Activated T-helper 1 cell treated with Interleukin-2 at 50 U/mL for 16 hours (primary cell): ENCODE measurements at places on chromosomes 4 and X.

GRCh38 chrX:13419918-13420317, 100.1 kb upstream of the ATXN3L start:
- no peak for DNase-seq

DNA sequence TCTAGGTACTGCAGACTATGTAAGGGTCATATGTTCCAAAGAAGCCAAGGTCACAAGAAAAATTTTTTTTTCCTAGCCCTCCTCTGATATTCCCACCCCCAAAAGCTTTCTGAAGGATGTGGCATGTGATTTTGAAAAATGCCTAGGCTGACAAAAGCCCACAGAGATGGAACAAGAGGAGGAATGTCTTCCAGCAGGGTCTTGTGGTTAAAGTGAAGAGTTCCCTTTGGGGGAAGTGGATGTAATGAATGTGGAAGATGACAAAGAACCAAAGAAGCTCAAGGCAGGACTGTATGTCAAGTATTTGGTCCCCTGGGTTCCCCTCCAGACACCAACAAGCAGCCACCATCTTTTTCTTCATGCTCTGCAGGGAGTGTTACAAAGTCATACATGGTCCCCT, 268.8 kb downstream of the BCOR start:
- no peak for DNase-seq

- no peak for DNase-seq
Measured at GRCh38 chrX:94743478-94743877, 1069.5 kb downstream of the FAM133A start.

DNA sequence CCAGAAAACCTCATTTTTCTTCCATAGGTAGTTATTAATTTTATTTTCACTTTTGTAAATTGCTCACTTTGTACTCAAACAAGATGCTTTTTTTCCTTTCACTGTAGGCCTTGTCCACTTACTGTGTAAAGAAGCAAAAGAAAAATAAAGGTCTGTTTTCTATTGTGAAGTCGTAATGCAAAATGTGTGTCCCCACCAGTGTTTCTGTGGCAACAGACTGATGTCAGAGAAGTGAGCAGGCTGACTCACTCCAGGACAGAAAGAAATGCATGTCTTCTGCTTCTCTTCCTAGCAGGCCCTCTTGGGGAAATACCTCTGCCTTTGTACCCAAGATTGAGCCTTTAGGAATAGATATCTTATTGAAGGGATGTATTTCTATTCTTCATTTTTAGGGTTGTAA, 30.3 kb downstream of the INPP4B start:
- DNase-seq, result no peak

- no peak for DNase-seq
Measured at GRCh38 chrX:124269881-124270280, 62.6 kb upstream of the TEX13D start.

- DNase-seq, result no peak
Measured at GRCh38 chr4:75512386-75513211, 1.6 kb downstream of the RCHY1 start.
